Stimulated activated CD4-positive, alpha-beta T cell treated with anti-CD3 and anti-CD28 coated beads, Interleukin-1b, Interleukin-23, amount 100 ng/mL, for 1 hour (primary cell): ENCODE measurements at places on chromosomes 5 and 9.

DNA sequence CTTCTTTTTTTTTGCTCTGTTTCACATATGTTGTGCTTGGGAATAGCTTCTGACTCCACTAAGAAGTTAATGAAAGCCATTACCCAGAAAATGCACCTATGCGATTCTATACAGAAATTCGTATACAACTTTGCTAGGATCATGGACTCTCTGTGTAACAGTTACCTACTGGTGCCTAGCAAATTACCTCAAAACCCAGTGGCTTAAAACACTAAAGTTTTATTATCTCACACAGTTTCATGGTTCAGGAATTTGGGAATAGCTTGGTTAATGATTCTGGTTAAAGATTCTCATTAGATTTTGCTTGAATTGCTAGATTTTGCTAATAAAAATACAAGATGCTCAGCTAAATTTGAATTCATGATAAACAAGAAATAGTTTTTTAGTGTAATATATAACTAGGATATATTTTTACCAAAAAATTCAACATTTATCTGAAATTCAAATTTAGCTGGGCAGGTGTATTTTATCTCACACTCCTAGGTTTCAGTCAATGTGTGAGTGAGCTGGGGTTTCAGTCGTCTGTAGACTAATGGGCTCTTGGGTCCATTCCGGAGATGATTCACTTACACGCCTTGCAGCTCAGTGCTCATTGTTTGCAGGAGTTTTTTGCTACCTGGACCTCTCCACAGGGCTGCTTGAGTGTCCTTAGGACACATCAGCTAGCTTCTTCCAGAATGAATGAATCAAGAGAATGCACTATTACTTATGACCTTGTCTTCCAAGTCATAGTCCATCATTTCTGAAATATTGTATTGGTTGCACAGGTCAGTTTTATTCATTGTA is 75.1 kb downstream of the MROH2B start:
- DNase-seq: no peak

- DNase-seq: no peak
Measured at GRCh38 chr9:133704711-133705181, 33.4 kb downstream of the SARDH start.

GRCh38 chr9:764105-764524 is 77.4 kb upstream of the DMRT1 start:
- DNase-seq: no peak

DNA sequence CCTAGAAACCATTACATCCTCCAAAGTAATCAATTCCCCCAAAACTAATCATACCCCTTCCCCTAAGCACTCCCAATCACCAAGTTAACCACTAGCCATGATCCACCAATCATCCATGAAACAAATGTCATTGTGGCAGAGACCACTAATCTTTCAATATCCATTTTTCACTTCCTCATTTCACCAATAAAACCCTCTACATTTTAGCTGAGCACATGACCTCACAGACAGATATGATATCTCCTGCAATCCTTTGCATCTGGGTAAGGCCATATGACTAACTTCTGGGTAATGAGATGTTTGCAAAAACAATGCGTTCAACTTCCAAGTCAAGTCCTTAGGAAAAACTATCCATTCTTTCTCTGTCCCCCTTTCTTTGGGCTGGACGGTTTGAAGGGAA is 20.7 kb downstream of the OR2S2 start:
- no peak for DNase-seq

GRCh38 chr5:98997000-98997399 is 68.2 kb upstream of the CHD1 start:
- no peak for DNase-seq

- no peak for DNase-seq
Measured at GRCh38 chr5:151058891-151059489, 21.8 kb downstream of the TNIP1 start.

GRCh38 chr9:126038790-126039189 is 287.8 kb upstream of the MVB12B start:
- no peak for DNase-seq
